Muscle of back (tissue), 13 donors: ENCODE measurements at places on chromosomes 2 and 18. TPM values are rescaled to one million over a fixed set of nuclear protein-coding genes. Genes with fewer than 3 reads are reported as not detected.

ODC1 gene
- polyA plus RNA-seq, result 128 TPM

R3HDM1 gene
- polyA plus RNA-seq, result 33.8 TPM

ERCC3 gene
- 37.1 TPM for polyA plus RNA-seq

VWA3B gene
- polyA plus RNA-seq, result 0.74 TPM

UNC80 gene
- polyA plus RNA-seq, result 1.1 TPM

CHAC2 gene
- polyA plus RNA-seq, result 3.3 TPM

DTNA gene
- 79.2 TPM for polyA plus RNA-seq

INPP1 gene
- polyA plus RNA-seq, result 24.8 TPM

GRCh38 chr2:171432969-171433762 is 624 bp downstream of the METTL8 start:
- no peak for DNase-seq

DNA sequence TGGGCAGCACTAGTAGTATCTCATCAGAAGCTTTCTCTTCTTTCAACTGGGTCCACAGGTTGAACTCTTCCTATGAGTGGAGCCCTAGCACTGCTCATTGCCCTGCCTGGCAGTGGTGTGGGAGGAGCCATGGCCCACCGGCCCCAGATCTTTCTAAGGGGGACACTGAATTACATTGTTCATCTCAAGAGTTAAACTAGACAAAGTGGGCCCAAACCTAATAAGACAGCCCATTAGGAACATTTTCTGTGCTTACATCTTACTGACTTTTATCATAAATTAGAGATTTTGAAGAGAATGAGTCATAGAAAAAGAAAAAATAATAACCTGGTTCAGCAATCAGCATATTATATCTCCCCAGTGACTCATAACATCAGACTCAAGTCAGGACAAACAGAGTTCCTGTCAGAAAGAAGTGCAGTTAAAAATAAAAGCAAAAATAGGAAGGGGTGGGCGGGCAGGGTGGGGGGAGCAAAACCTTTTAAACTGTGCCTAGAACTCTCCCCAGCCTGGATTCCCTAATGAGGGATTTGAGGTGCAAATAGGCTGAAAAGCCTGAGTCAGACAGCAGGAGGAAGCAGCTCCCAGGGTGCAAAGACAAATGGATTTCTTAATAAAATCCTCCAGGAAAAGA is 161.6 kb upstream of the TRIB2 start:
- peak; percentile 41 for DNase-seq

DNA sequence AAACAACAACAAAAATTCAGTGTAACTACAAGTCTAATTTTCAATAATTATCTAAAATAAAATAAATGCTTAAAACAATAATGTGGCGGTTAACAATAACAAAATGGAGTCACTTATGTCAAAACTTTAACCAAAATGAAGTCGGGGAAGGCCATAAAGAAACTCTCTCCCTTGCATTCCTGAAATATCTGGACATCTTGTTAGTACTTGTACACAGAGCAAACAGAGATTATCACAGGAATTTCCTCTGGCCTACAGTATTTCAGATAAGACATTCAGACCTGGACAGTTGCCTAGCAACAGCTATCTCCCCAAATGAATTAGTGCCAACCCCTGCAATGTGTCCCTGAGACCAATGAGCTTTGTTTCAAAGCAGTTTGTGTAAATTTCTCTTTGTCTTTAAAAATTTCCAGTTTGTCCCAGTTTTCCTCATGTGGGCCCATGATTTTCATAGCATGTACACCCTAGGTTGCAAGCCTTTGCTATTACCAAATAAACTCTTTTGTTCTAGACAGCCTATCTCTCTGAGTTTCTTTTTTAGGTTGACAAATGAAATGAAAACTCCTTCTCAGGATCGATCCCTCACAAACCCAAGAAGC is 68.6 kb downstream of the EXOC6B start:
- peak; percentile 7 for DNase-seq

GRCh38 chr2:38167968-38168350 is 92.0 kb upstream of the CYP1B1 start:
- DNase-seq, result no peak

DNA sequence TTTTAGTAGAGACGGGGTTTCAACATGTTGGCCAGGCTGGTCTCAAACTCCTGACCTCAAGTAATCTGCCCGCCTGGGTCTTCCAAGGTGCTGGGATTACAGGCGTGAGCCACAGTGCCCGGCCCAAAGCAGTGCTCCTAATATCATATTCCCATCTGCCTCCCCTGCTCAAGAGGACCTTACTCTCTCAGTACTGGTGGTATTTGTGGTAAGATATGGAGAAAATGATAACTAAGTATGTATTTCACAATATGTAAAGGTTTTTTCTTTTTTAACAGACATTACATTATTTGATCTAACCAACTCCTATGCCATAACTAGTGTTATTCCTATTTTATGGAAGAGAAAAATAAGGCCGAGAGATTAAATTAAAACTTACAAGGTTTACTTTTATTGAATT is 201.0 kb downstream of the CAMKMT start:
- no peak for DNase-seq

DNA sequence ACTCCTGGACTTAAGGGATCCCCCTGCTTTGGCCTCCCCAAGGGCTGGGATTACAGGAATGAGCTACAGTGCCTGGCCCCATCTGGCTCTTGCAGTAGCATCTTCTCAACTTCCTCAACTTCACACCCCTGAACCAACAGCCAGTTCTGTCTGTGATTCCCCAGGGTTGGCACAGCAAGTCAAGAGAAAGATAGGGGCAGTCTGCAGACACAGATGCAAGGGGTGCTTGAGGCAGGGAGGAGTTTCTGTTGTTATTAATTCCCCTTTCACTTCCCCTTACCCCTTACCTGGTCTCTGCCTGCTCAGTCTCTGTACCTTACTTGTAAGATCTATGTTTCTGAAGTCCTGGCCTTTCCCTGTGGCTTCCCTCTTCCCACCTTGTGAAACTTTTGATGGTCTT is 54.1 kb upstream of the MEX3C start:
- DNase-seq, result no peak

DNA sequence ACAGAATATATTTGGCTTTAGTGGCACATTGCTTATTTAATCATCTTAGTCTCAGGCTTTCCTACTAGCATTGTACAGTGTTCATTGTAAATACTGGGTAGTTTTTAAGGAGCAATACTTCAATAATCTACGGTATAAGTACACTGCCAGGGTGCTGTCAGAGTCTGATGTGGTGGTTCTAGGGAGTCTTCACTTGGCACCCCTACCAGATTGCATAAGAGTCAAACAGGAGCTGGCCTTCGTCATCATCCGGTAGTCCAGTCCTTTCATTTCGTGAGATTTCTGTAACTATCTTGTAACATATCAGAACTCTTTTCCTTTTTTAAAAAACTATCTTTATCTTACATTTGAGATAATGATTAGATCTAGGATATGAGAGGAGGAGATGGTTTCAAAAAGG is 91.1 kb downstream of the ZNF532 start:
- DNase-seq, result no peak

DNA sequence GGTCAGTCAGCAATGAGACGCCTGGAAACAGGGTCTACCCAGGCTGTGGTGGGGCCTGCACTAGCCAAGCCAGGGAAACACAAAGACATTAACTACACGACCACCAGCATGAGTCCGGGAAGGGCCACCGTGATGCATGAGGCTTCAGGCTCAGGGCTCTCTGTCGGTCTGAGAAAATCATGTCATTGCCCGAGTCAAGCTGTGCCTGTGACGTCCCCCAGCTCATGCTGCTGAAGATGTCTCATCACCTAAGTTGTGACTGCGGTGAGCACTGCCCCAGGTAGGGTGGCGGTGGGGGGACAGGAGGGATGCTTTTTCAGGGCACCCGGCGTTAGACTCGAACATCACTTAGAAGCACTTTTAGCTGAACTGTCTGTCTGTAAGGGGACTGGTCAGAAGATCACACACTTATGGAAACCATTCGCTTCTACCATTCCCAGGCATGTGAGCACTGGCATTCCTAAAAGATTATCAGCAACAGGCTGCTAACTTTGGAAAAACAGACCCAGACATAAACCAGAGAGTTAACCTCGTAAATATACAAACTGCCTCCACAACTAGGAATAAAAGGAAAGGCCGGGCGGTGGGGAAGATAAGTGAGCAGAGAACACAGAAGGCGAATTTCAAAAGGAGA is 234.5 kb downstream of the HDAC4 start:
- DNase-seq, result no peak

DNA sequence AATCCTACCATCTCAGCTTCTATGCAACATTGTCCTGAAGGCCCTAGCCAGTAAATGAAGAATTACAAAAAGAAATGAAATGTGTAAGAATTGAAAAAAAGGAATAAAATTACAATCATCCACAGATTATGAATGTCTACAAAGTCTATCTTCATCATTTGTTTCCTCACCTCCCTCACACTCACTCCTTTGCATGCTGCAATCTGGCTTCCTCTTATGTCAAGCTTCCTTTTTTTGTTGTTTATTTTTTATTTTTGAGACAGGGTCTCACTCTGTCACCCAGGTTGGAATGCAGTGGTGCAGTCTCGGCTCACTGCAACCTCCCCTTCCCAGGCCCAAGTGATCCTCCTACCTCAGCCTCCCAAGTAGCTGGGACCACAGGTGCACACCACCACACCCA is 129.0 kb downstream of the CABYR start:
- no peak for DNase-seq

DNA sequence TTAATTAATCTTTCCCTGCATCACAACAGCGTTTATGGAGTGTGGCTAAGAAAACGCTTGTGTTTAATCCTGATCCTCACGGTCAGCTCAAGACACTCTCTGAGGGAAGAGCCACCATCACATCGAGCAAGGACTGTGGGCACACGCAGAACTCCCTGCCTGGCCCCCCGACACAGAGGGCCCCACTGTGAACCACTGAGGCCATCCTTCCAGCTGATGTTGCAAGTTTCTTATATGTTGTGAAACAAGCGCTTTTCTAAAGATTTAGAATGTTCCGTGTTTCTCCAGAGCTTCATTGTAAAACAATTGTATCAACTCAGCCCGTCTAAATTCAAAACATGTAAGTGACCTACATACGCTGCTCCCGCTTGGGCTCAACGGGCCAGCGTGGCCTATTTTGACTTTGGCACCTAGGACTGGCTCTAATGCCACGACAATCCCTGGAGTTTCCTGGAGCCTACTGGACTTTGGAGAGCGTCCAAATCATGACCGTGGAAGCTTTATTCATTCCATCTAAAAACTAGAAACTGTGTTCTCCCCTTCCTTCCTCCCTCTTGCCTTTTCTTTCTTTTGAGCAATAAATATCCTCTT is 34.9 kb downstream of the SERPINE2 start:
- DNase-seq, result peak; percentile 22

DNA sequence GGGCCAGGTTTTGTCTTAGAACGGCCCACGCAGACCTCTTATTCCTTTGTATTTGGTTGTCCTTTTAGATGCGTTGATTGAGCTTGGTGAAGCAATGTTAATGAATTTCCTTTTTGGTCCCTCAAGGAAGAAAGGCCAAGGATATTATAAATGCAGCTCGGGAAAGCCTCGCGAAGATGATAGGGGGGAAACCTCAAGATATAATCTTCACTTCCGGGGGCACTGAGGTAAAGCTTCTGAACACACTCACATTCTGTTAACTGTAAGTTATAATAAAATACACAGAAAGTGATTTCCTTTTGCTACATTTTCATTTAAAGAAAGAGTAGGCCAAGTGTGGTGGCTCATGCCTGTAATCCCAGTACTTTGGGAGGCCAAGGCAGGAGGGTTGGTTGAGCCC is 7.1 kb downstream of the SCLY start:
- DNase-seq, result no peak

- DNase-seq, result no peak
Observed at GRCh38 chr18:2692508-2692907, 37.0 kb downstream of the SMCHD1 start.

DNA sequence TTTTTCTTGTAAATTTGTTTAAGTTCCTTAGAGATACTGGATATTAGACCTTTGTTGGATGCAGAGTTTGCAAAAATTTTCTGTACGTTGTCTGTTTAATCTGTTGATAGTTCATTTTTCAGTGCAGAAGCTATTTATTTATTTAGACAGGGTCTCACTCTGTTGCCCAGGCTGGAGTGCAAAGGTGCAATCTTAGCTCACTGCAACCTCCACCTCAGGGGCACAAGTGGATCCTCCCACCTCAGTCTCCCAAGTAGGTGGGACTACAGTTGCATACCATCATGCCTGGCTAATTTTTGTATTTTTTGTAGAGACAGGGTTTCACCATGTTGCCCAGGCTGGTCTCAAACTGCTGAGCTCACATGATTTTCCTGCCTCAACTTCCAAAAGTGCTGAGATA is 568.2 kb upstream of the REG3G start:
- no peak for DNase-seq

DNA sequence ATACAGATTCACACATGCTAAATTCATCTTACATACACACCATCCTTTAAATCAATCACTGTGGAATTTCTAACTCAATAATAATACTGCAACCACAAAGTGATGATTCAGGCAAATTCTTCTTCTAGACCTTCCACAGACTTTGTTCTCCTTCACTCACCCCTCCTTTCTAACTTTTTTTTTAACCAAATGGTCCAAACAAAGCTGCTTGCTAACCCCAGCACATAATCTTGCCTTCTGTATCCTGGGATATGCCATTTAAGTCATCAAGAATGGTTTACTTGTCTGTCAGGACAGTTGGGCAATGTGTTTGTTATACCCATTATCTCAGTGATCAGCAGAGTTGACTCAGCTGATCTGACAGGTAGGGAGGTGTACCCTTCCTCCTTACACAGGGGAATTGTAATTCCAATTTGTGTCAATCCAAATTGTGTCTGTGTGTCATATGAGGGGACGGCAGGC is 10.0 kb downstream of the SLC40A1 start:
- DNase-seq, result no peak

DNA sequence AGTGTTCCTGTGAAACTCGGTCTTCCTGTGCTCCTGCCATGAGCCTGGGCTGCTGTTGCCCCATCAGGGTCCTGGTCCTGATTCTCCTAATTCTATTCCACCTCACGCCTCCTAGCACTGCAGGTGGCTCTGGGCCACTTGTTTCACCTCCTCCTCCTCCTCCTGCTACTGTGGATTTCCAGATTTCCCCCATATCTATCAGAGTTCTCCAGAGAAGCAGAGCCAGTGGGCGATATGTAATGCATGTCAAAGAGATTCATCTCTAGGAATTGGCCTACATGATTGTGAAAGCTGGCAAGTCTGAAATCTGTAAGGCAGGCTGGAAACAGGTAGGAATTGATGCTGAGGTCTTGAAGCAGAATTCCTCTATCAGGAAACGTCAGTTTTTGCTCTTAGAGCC is 45.3 kb downstream of the CHRNA1 start:
- no peak for DNase-seq

- no peak for DNase-seq
Observed at GRCh38 chr2:26709323-26710110, 17.0 kb downstream of the KCNK3 start.

DNA sequence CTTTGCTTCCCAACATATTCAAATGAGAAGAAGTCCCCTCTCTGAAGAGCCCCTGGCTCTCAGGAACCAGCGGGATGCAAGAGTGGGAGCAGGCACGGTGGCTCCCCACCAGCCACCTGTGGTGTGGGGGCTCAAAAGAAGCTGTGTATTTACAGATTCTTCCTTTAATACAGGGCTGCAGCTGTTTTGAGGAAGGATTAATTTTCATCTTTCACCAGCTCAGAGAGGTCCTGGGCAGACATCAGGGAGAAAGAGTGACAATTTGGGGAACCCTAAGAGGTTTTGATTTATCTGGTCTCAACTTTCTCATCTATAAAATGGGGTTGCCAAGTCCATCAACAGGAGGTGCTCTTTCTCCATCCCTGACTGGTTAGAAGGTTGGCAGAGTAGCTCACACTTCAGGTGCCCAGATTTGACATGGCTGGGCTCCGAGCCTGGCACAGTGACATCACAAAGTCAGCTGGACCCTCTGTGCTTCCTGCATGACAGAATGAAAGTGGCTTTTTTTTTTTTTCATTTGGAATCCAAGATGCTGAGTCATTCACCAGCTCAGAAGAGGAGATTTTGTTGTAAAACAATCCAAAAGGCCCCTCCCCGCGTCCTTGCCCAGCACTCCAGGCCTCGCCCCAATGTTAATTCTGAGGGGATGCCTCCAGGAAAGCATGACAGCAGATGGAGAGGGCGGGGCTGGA is 15.5 kb upstream of the SIX2 start:
- peak; percentile 48 for DNase-seq
